ENCODE measurements at places on chromosomes 2 and 18. TPM values are rescaled to one million over a fixed set of nuclear protein-coding genes. Genes with fewer than 3 reads are reported as not detected.

Gene ASNSD1
- total RNA-seq, result 37.7 TPM

DNA sequence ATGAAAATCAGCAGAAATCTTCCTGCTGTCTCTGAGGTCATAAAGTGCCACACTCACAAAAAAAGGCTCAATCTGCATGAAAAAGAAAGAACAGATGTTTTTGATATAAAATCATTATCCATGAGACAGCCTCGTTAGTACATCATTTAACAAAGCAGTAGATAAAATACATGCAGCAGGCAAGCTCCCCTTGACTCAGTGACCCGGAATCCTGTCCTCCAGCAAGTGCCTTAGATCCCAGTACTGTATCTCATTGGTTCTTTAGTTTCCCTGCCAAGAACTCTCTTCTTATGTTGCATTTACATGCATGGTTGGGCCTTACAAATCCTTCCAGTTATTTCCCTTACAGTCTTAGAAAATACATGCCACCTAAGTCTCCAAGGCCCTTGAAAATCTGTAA is 148.9 kb upstream of the CCDC195 start:
- no peaks in the 10 kb centered on the region for H3K4me1 ChIP-seq
- H3K27me3 ChIP-seq, result no peaks in the 10 kb centered on the region
- no peak overlapping the region for H3K4me3 ChIP-seq
- H3K27ac ChIP-seq, result no peak overlapping the region
- no peaks in the 10 kb centered on the region for H3K36me3 ChIP-seq

DNA sequence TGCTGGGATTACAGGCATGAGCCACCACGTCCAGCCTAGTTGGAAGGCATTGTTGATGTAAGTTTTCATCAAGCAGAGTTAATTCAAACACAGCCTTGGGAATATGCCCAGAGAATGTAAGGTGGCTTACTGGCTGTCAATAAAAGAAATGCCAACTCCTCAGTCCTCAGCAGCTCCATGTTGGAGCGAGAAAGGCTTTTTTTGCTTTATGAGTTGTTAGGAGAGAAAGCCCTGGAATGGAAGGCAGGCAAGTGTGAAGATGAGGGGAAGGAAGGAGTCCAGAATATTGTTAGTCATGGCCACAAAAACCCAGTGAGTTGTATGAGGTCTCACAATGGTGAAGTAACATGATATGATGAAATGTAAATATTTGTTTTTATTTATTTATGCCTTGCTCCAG is 57.1 kb downstream of the MAP4K4 start:
- H3K27me3 ChIP-seq, result no peaks in the 10 kb centered on the region
- no peaks in the 10 kb centered on the region for H3K36me3 ChIP-seq
- H3K4me3 ChIP-seq, result no peak overlapping the region
- DNase-seq, result no peak

- H3K4me1 ChIP-seq, result peaks cover 2% of the 10 kb centered on the region
- H3K4me3 ChIP-seq, result no peak overlapping the region
- no peaks in the 10 kb centered on the region for H3K27me3 ChIP-seq
- H3K36me3 ChIP-seq, result peaks cover 42% of the 10 kb centered on the region
- DNase-seq, result no peak
These were observed 6.8 kb downstream of the MAT2A start for GRCh38 chr2:85545780-85546240.

Gene IL18R1
- total RNA-seq, result not detected

DNA sequence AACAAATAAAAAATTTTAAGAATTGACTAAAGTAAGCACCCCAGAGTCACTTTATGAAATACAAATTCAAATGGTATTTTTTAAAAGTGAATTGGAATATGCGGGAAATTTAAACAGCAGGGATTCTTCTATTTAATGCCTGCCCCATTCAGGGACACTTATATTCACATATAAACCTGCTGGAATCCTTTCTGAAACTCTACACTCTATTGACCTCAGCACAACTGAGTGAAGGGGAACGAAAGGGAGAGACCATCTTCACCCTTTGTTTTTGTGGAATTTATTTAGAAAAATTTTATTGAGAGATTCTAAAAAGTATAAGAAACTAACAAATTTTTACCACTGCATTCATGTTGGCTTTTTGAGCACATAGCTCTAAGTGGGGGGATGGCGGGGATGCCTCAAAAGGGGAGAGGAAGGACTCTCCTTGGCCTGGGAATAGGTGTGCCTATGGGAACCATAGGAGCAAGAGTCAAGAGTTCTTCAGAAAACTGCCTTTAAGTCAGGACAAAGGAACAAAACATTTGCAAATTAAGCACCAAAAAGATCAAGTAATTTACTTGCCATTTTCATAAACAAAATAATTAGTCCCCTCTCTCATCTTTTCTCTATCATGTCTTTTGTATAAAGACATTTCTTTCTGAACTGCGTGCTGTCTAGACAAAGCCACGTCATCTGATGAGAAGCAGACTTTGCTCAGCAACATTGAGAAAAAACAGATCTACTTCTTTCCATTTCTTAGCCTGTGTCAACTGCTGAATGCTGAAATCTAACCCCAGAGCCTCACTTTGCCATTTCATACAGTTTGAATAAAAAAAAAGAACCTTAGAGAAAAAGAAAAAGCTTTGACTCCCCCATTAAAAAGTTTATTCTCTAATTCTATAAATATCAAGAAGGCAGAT is 21.6 kb upstream of the FLACC1 start:
- no peaks in the 10 kb centered on the region for H3K27me3 ChIP-seq
- no peak overlapping the region for H3K27ac ChIP-seq
- H3K4me1 ChIP-seq, result no peaks in the 10 kb centered on the region
- no peak overlapping the region for H3K4me3 ChIP-seq

GRCh38 chr18:59814891-59815290 is 84.9 kb upstream of the PMAIP1 start:
- no peaks in the 10 kb centered on the region for H3K4me1 ChIP-seq
- H3K4me3 ChIP-seq, result no peak overlapping the region
- H3K27ac ChIP-seq, result no peak overlapping the region
- H3K36me3 ChIP-seq, result no peaks in the 10 kb centered on the region
